ENCODE measurements at places on chromosomes 12 and 14.

DNA sequence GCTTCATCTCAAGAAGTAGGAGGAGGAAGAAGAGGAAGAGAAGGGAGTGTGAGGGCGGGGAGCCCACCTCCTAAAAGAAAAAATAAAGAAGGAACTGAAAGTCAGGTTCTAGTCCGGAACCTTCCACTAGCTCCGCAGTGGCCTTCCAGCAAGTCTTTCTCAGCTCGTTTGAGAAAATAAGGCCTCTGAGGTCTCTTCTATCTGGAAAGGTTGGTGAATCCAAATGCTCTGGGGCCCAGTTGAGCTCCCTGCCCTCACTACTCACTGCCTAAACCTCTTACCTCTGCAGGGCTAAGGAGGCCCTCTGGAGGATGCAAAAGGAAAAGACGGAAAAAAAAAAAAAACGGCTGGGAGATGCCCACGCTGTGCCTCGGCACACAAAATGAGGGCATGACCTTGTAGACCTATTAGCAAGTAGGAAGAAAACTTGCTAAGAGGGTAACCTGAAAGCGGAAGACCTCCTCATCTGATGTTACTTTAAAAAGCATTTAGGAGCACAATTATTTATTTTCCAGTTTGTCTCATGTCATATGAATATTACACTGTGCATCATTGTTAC, 35.9 kb downstream of the FBLN5 start:
- no peak for DNase-seq

DNA sequence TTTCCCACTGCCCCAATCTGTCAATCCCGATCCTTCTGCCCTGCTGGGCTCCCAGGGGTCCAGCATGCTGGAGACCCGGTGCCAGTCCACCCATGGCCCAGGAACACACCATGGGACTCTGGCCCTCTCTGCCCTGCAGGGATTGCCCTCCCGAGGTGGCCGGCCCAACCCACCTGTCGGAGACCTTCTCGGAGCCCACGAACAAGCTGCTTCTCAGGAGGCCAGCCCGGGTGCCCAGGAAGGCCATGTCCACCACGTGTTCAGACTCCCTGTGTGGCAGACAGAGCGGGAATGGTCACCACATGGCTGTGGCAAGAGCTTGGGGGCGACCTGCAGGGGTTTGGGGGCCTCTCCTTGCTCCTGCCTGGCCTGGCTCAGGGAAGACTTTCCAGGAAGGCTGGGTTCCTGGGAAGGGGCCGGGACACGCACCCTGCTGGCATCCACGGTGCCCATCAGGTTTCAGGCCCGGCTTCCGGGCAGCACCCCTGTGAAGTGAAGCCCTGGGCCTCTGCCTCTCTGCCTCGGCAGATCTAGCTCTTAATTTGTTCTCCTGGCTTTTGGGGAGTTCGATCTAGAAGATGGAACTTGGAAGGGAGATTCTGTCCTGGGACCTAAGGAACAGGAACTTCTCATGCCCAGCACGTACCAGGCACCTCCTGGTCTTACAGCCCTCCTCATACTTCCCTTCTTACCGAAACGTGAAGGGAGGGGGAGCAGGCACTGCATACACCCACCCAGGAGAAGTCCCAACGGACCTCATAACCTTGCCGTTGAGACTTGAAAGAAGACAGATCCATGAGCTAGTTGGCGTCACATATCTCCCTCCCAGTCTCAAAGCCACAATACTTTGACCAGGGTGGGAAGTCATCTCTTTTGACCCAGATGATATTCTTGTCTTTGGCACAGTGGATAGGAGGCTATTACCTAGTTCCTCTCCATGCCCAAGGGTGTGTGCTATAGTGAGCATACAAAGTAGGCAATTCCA, 26.3 kb downstream of the LRTM2 start:
- no peak for DNase-seq

DNA sequence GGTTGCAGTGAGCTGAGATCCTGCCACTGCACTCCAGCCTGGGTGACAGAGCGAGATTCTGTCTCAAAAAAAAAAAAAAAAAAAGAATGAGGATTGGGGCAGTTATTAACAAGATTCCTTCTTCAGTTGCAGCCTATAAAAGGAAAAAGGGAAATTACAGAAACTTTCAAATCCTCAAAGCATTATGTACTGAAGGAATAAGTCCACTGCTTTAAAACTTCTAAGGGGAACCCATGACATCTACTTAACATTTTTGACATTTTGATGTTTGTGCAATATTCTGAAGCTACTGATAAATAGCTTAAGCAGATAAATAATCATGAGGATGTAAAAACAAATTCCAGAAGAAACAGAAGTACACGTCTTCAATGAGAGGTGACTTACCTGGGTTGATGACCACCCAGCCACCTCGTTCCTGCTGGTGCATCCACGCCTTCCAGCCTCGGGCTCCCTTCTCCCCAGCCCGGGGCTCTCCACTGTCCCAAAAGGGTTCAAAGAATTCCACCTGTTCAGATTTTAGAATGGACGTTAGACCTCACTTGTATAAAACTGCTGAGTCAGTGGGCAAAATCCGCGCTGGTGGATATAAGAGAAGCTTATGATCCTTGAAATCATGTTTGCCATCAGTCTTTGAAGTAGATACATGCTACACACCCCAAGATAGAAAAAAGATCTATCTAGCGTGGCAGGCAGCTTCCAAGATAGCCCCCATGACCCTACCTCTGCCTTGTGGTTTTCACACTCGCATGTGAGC, 33.7 kb downstream of the NRDE2 start:
- DNase-seq = no peak

DNA sequence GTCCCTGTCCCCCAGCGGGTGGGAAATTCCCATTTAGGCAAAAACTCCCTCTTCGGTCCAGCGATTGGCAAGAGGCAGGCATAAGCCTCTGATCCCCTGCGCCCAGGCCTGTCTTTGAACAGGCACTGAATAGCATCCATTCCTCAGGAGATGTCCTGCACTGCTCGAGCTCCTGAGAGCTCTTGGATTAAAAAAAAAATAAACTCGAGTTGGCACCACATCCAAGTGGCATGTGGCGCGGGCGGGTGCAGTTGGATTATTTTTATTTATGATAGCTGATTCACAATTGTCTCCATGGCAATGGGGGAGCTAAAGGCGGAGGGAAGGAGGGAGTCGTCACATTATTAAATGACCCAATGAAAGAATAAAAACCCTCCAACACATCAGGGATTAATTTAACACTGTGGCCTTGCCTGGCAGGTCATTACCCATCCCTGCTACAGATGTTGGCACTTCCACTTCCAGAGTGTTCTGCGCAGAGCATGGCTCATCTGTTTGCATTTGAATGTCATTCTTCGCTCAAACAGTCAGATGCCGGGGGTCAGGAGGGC, 207.2 kb downstream of the AACS start:
- DNase-seq = no peak
